H9 (cell line): ENCODE measurements at places on chromosomes 12 and 14.

DNA sequence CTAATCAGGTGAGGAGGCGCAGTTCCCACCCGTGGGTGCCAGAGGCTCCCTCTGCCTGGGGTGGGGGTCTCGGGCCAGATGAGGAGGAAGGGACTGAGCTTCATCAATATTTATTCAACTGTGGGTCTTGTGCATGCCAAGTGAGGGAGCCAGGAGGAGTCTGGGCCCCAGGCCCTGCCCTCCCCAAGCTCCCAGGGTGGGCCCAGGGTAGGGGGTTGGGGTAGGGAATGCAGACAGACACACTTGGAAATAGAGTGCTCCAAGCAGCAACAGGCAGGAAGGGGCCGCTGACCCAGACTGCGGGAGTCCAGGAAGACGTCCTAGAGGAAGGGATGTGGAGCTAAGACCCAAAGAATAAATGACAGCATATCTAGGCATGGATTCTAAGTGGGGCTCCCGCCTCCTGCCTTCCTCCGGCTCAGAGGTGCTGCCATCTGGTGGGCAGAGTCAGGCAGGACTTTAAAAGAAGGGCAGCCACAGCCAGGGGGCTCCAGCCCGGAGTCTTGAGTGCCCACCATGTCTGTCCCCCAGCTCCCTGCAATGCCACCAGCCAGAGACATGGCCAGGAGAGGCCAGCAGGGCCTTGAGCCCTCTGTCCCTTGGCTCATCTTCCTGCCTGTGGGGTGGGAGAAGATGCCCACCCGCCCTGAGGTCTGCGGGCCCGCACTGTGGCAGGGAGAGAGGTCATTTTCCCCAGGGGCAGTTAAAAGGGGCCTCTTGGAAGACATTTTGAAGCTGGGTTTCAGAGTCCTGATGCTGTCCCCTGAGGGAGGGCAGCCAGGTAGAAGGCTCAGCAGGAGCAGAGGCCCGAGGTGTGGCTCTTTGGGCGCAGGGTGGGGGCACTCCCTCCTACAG is 70.1 kb downstream of the PHETA1 start:
- DNase-seq = peak; percentile 88

GRCh38 chr14:100680439-100681051 is 46.1 kb upstream of the DLK1 start:
- no peak for DNase-seq

DNA sequence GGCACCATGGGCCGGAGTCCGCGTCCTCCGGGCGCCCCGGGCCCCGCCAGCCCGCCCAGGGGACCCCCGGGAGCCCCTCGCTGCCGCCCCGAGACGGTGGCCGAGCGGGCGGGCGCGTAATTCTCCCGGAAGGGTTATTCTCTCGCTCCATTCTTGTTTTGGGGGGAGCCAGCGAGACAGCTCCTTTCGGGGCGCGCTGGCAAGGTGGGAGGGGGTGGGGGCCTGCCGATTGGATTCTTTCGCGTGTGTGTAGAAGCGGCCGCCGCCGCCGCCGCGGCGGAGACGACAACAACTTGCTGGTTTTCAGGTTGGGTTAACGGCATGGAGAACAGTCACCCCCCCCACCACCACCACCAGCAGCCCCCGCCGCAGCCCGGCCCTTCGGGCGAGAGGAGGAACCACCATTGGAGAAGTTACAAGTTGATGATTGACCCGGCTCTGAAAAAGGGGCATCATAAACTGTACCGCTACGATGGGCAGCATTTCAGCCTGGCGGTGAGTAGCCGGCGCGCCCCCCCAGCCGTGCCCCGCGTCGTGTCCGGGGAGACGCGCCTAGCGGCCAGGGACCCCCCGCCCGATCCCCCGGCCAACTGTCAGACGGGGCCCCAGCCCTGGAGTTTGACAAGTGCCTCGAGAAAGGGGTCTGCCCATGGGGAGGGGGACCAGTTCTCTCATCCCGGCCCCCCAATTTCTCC is 755 bp downstream of the SETD1B start:
- no peak for DNase-seq

DNA sequence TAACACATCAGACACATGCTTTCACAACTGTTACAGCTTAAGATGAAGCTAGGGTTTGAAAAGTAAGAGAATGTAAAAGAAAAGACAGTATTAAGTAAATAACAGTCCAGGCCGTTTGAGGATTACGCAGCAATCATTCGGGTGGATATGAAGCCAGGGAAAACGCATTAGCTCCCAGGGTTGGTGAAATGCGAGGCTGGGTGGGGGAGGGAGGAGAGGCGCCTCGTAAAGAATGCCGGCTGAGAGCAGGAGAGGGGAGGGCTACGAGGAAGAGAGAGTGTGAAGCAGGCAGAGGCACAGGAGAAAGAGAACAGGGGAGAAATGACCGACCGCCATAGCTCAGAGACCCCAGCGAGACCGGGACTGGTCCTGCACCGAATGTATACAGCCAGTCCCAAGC is 73.0 kb downstream of the IQSEC3 start:
- no peak for DNase-seq

- no peak for DNase-seq
These were observed 112.0 kb downstream of the TTLL5 start for GRCh38 chr14:75773046-75773445.

GRCh38 chr14:23093991-23094665 is 808 bp downstream of the ACIN1 start:
- peak; percentile 91 for DNase-seq

DNA sequence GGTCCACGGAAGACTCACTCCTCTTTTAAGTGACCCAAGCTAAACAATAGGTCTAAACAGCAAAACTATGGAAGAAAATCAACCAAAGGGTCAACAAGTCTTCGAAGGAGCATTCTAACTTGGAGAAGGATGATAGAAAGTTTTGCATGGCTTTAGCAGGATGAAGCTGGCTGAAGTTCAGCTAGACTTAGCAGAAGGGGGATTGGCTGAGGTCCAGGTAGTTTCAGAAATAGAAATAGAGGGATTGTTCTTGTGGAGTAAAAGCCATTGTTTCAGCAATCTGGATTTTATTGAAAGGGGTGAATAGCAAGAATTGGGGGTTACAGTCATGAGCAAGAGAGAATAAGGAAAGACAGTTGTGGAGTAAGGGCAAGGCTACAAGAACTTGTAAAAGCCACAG is 84.7 kb upstream of the TSPAN8 start:
- no peak for DNase-seq

DNA sequence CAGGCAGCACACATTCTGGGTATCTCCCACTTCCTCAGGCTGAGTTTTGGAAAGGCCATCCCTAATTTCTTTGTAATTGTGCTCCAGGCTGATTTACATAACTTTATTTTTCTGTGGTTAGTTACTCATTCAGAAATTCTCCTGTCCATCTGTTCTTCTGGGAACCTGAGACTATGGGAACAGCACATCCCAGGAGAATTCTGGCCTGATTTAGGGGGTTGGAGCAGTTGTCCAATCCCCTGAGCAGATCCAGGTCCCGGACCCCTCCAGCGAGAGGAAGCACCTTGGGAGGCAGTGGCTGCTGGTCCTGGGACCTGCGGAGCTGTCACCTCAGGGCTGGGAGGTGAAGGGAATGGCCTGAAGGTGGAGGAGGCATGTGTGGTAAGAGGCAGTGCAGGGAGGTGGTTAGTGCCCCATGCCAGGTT is 40.4 kb downstream of the TSPAN9 start:
- DNase-seq = no peak

DNA sequence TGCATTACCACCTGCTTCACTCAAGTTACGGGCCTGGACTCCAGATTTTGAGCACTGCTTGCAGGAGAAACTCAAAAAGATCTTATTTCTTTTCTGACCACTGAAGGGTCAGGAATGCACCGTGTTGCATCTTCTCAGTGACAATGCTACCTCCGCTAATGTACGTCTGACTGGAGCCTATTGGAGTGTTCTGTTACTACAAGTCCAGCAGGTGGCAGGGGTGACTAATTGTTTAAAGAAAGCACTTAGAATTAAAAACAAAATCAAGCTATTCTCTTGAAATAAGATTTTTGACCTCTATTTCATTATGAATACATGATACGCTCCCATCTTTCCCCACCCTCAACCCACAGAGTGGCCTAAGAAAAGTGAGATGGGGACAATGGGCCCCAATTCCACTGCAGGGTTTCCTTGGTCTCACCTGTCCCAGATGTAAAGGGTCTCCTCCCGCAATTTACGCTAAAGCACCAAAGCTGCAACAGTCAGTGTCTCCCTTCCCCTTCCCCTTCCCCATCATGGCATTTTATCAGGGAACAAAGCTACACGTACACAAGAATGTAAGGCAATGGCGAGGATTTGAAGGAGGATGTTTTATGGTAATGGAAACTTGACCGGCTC is 2.2 kb downstream of the TBPL2 start:
- no peak for DNase-seq

GRCh38 chr14:61608245-61609165 is 86.8 kb upstream of the HIF1A start:
- DNase-seq = no peak

- no peak for DNase-seq
These were observed 159.3 kb downstream of the SLC25A21 start for GRCh38 chr14:37013078-37013477.

DNA sequence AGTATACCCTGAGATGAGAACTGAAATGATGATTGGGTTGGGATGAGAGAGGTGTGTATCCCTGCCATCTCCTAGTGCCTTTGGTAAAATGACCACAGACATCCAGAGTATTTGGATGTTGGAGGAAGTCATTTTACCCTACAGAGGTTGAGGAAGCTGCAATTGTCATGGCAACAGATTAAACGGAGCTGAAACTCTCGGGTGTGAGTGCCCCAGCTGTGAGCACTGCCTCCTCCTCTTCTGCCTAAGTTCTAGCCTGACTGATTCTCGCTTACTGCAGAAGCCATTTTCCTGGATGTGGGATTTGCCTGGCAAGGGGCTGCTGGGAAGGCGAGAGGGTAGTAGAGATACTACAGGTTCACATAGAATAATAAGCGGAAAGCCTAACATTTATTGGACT is 10.3 kb upstream of the PPP4R4 start:
- no peak for DNase-seq

- DNase-seq = no peak
These were observed 35.0 kb upstream of the DICER1 start for GRCh38 chr14:95192311-95192710.

GRCh38 chr14:73741386-73741875 is 27.2 kb upstream of the PNMA1 start:
- DNase-seq = peak; percentile 91

DNA sequence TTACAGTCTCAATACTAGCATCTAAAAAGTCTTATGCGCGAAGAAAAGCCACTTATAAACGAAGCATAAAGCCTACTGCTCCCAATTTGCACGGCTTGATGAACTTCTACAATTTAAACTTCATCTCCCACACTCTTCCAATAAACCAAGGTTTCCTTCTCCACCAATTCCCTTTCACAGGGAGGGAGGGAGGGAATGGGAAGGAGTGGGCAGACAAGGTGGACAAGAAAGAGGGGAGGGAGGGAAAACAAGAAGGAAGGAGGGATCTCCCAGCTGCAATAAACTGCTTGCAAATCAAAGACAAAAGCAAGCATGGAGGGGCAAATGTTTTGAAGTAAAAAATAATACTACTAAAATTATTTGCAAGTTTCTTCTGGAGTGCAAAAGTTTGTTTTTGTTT is 64.5 kb downstream of the MED13L start:
- DNase-seq = no peak

GRCh38 chr12:54991161-54991990 is 6.8 kb upstream of the TESPA1 start:
- DNase-seq = no peak

DNA sequence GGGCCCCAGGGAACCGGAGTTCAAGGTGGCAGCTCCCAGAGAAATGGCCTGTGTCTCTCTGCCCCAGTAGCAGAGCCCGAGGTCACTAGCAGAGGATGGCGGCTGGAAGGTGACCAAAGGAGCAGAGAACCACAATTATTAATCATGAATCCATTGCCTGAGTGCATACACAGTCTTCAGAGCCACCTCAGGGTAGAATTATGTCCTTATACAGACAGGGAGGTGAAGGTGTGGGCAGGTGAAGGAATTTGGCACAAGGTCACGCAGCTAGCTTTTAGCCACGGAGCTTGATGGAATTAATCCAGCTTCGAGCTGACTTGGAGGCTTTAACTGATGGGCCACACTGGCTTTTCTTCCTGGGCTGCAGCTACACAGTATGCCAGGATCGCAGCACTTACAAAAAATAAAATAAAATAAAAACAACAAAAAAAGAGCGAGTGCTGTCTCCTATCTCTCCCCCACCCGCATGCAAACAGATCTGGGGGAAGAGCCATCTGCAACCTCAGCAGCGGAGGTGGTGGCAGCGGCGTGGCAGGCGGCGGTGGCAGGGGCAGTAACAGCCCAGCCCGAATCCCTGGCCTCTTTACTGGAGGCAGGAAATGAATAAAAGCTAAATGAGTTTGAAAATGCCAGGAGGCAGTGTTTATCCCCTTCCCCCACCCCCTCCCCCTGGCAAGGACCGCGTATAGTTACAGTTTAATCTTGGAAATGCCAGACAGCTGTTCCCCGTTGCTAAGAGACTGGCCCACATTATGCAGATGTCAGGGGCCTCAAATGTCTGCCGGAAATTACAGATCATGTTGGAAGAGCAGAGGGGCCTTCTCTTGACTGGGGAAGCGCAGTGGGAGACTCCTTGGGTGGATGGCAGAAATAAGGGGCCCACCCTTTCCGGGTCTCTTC is 93.5 kb downstream of the LRRC74A start:
- DNase-seq = peak; percentile 70

- no peak for DNase-seq
These were observed 41.5 kb downstream of the FRS2 start for GRCh38 chr12:69511469-69512267.

- no peak for DNase-seq
These were observed 184.8 kb downstream of the KTN1 start for GRCh38 chr14:55764784-55765183.

- no peak for DNase-seq
These were observed 657 bp downstream of the ARHGAP9 start for GRCh38 chr12:57479043-57479375.

DNA sequence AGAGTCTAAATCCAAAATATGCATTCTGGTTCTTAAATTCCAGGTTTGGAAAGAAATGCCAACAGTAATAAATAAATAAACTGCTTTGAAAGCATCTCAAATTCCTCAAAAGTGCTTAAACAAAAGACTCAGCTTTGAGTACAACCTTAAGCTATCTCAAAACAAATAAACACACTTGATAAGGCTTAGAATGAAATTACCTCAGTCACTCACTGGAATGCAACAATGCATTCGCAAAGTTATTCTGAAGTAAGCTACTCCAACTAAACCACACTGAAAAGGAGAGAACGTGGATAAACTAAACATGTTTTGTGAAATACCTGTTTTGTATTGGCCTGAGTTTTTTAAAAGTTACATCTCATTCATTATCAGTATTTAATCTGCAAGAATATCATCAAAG is 1.2 kb downstream of the SPTSSA start:
- no peak for DNase-seq

DNA sequence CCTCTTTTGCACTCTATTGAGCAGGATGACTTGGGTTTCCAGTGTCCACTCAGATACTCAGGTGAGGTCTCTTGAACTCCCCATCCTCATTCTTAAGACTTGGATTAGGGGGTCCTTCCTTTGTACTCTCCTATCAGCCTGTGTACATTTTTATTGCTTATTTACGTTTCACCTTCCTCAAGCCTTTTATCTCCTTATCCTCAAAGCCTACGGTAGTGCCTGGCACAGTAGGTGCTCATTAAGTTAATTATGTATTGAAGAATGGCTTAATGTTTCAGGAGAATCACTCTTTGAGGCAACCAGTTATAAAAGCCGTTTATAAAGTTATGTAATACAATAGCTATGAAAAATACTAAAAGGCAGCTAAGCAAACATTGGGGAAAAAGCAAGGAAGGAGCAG is 315.7 kb downstream of the NPAS3 start:
- no peak for DNase-seq
